Forelimb muscle (tissue), 1 donor: ENCODE measurements at places on chromosomes 16 and 17.

DNA sequence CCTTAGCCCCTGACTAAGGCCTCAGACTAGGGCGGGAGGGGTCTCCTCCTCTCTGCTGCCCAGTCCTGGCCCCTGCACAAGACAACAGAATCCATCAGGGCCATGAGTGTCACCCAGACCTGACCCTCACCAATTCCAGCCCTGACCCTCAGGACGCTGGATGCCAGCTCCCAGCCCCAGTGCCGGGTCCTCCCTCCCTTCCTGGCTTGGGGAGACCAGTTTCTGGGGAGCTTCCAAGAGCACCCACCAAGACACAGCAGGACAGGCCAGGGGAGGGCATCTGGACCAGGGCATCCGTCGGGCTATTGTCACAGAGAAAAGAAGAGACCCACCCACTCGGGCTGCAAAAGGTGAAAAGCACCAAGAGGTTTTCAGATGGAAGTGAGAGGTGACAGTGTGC lies 12.7 kb downstream of the CES3 start:
- DNase-seq, result no peak

DNA sequence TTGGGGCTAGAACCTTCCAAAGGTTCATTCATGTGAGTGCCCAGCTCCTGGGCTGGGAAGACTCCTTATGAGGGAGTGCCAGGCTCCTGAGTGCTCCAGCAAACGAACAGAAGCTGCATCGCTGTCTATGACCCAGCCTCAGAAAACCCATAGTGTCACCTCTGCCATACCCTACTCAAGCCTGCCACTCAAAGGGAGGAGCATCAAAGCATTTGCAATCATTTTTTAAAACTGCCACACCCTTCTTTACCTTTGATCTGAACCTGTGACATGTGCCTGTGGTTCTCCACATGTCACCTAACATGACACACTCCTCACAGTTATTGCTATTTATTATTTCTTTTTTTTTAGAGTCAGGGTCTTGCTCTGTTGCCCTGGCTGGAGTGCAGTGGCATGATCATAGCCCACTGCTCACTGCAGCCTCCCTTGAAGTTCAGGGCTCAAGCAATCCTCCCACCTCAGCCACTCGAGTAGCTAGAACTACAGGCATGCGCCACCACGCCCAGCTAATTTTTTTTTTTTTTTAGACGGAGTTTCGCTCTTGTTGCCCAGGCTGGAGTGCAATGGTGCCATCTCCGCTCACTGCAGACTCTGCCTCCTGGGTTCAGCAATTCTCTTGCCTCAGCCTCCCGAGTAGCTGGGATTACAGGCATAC lies 7.3 kb upstream of the KDM8 start:
- no peak for DNase-seq

GRCh38 chr16:74186561-74186971 lies 110.0 kb upstream of the PSMD7 start:
- DNase-seq, result peak; percentile 72

- no peak for DNase-seq
These were observed 264.2 kb downstream of the SEC14L1 start for GRCh38 chr17:77404812-77405581.

- no peak for DNase-seq
These were observed 44.2 kb upstream of the CLEC18A start for GRCh38 chr16:69906838-69907401.

DNA sequence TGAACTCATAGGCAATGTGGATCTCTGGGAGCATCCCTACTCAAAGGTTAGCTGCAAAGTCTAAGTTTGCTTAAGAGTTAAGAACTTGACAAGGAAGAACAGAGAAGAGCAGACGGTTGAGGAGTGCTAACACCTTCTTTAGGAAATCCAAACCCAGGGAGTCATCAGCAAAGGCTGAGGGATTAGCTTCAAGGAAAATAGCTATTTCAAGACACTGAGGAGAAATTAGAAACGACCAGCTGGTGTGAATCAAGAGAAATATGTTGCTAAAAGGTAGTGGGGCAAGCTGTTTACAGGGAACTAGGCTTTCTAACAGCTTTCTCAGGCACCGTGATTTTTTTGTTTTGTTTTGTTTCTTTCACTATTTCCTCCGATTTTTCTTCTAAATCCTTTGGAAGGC lies 90.7 kb downstream of the CDH8 start:
- DNase-seq, result no peak

DNA sequence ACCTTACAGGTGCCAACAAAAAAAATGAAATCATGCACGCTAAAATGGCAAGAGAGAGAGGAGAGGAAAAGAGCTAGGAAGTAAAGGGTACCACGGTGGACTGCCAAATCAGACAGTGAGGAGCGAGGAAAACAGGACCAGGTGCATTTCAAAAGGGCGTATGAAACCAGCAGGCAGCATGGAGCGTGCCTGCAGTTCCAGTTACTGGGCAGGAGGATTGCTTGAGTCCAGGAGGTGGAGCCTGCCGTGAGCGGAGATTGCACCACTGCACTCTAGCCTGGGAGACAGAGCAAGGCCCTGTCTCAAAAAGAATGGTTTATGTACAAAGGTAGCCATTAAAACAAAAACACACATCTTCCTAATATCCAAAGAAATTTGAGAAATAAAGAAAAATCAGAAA lies 16.4 kb downstream of the USP36 start:
- no peak for DNase-seq

DNA sequence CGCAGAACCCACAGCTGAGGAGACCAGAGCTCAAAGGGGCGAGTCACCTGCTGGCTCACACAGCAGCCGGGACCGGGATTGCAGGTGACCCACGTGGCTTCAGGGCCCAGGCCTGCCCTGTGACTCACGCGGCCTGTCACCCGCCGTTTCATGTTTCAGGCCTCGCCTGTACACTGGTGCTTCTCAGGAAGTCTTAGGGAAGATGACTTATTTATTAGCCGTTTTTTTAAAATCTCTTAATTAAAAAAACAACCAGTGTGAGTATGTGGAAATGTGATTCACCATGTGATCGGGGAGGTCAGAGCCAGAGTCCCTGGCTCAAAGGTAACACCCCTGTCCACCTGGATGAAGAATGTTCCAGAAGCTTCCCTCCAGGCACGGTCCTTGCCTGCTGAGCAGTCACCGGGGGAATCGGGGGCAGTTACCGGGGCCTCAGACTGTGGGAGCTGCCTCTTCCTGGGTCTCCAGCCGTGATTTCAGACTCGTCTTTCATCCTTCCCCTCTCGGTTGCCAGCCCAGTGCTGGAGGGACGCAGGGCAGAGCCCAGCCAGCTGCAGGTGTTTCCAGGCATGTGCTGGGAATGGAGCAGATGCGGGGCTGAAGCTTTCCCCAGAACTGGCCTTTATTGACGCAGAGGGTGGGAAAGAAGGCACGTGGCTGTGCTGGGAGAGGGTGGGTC lies 49.3 kb downstream of the CMIP start:
- DNase-seq, result no peak

- no peak for DNase-seq
These were observed 32.0 kb downstream of the GSE1 start for GRCh38 chr16:85645021-85645589.

DNA sequence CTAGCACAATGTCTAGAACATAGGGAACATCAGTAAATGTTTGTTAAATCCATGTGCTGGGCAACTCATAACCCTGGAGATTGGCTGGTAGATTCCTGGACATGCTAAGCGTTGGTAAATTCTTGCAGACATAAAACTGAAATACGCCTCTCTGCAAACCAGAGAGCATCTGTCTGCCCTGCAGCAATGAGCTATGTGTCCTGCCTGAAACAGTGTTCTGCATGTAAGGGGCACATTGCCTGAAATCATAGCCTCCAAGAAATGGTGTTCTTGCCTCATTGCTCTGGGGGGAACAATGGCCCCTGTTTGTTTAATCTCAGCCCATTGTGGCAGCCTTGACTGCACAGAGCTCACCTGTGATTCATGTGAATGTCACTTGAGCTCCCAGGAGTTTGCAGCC lies 113.5 kb upstream of the CCL2 start:
- no peak for DNase-seq

DNA sequence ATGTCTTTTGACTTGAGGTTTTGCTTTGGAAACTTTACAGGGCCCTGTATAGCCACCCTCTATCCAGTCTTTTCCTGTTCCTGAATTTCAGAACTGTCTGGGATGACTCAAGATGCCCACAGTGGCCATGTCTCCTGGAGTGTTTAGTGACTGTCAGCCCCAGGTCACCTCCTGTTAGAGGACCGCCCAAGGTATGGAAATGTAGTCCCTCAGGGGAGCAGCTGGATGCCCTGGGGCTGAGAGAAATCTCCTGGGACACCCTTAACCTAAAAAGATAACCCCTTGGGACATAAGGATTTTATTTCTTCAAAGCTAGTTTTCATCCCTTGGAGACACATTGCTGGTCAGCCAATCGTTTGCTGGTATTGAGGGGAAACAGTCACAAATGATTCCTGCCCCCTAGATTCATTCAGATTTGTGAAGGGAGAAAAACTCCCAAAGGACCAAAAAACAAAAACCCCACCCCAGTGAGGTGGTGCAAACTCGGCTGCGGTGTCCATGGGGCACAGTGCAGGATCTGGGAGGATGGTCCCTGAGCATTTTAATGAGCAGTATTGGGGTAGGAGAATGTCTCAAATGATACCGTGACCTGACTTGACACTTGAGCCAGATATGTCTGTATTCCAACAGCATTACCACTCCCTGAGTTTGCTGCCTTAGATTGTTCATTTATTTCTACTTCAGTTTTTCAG lies 1.7 kb downstream of the ZNF267 start:
- no peak for DNase-seq

GRCh38 chr16:5758281-5758680 lies 660.7 kb upstream of the EEF2KMT start:
- DNase-seq, result no peak

- no peak for DNase-seq
These were observed 214.0 kb upstream of the MPHOSPH6 start for GRCh38 chr16:82384017-82384416.

DNA sequence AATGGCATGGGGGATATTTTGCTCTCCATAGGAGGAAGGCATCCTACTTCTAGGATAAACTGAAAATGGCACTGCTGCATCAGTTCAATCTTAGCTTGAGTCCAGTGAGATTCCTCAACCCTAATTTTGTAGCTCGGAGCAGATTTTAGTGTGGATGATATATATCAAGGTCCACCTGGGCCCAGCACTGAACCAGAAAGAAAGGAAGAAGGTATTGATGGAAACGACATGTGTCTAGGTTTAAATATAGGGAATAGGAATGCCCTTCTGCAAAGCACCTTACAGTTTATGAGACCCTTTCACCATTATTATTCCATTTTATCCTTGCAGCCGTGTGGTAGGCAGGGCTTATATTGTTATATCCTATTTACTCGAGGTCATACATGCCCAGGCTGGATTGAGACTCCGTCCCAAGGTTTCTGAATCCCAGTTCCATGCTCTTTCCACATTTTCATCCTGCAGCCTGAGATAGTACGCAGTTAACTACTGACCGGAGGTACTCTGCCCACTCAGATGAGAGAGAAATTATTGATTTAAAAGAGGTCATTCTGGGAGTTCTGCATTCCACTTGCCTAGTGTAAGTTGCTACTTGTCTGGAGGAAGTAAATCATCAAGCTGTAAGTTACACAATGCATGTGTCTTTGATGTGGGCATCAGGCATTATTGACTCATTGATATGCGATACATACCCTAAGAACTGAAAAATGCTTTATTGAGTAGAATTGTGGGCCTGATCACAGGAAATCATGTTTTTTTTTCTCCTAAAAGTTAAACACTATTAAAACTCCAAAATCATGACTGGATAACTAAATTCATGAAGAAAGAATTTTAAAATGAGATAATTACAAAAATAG lies 10.1 kb downstream of the KRT39 start:
- DNase-seq, result no peak

- no peak for DNase-seq
These were observed 1.0 kb downstream of the MCRIP1 start for GRCh38 chr17:81831957-81832607.

DNA sequence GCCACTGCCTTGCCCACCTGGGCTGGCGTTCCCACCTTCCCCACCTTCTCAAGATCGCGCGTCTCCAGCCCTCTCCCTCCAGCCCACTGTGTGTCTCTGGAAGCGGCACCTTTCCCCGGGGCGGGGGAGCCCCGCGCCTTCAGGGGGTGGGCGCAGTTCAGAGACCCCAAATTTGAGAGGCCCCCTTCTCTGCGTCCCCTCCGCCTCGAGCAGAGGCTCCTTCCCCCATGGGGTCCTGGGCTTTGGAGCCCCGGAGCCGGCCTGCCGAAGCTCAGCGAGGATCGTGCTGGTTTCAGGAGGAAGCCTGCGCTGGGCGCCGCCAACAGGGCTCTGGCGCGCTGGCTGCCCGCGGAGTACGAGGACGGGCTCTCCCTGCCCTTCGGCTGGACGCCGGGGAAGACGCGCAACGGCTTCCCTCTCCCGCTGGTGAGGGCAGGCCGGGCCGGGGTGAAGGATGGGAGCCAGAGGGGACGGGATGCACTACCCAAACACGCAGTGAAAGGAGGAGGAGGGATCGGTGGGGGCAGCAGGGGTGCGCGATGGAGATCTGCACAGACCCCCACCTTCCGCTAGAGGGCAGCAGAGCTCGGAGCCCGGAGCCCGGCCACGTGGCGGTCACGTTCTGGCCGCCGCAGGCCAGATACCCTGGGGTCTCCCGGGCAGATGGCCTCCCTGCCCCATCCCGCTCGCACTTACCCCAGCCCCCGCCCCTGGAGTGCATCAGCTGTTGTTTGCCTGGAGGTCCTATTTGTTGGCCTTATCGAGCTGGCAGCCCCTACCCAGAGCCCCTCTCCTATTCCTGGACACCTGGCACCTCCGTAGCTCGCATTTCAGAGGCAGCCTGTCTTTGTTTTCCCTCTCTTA lies 11.1 kb downstream of the LPO start:
- DNase-seq, result peak; percentile 32

- DNase-seq, result no peak
These were observed 100.1 kb upstream of the CHMP6 start for GRCh38 chr17:80891397-80892018.

GRCh38 chr17:8384801-8385378 lies 1.9 kb upstream of the RPL26 start:
- DNase-seq, result no peak

- DNase-seq, result no peak
These were observed 45.3 kb downstream of the BRD7 start for GRCh38 chr16:50323335-50324011.

DNA sequence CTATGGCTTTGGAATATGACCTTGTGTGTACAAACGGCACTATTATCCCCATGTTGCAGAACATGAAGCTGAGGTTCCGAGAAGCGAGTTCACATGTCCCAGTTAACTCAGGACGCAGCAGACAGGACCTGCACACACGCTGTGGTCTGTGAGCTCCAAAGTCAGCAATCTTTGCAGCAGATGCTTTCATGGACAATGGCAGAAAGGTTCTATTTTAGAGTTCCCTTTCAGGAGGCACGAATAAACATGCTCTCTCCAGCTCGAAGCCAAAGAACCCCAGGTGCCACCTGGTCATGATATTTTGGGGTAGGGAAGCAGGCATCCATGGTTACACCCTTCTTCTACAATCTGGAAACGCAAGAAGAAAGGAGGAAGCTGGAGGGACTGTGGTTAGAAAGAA lies 412.0 kb downstream of the TMEM114 start:
- no peak for DNase-seq

DNA sequence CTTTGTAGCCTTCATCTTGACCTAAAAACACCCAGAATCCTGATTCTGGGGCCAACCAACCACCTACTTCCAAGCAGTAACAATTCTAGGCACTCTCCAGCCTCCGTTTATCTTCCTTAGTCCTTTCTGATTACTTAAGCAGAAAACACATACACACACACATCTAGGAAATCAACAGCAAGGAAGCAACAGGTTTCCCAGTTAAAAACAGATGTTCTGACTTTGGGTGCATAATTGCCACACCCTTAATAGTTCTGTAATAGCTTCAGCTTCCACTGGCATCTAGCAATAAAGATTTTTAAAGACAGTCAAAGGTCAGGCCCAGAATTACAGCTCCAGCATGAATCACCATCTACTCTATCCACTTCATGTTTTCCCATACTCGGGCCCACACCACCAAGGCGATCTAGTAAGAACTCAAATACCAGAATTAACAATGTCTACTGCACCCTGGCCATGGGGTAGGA lies 2.6 kb downstream of the ARHGAP17 start:
- no peak for DNase-seq
